ENCODE measurements at places on chromosomes 6 and 20.

GRCh38 chr20:45911486-45912343, at the start of gene PLTP:
TSS of gene PLTP (minus strand) at chr20:45912155. CDS start at chr20:45911452, 703 bp downstream.
- H3K4me1 ChIP-seq = peaks cover 20% of the 10 kb centered on the region
- peak within 1 kb of the TSS; percentile 50 for H3K4me3 ChIP-seq
- H3K27me3 ChIP-seq = peaks cover 13% of the 10 kb centered on the region
- DNase-seq = peak; percentile 77
- H3K27ac ChIP-seq = peak within 1 kb of the TSS; percentile 72

DNA sequence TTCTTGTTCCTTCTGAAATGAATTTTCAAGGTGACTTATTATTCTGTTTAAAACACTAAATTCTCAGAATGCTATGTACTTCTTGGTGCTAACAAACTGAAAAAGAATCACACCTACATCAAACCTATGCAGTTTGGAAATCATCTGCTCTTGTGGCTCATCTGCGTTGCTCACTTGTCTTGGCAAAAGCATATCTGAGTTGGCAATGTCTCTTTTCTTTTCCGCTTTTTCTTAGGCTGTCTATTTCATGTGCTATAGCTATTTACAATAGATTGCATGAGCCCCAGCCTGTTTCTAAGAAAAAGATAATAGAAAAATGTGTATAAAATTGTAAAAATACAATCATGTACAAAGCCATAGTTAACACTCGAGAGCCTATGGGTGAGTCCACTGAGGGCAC, 348.9 kb upstream of the AGPAT4 start:
- no peak overlapping the region for H3K27ac ChIP-seq
- H3K4me3 ChIP-seq = no peak overlapping the region
- no peak for DNase-seq
- no peaks in the 10 kb centered on the region for H3K27me3 ChIP-seq
- H3K36me3 ChIP-seq = no peaks in the 10 kb centered on the region
- no peaks in the 10 kb centered on the region for H3K4me1 ChIP-seq

GRCh38 chr6:151434369-151434768, 17.6 kb downstream of the RMND1 start:
- no peak overlapping the region for H3K27ac ChIP-seq
- DNase-seq = peak; percentile 7
- no peaks in the 10 kb centered on the region for H3K4me1 ChIP-seq
- H3K27me3 ChIP-seq = no peaks in the 10 kb centered on the region
- H3K36me3 ChIP-seq = peaks cover 33% of the 10 kb centered on the region

- H3K27ac ChIP-seq = no peak overlapping the region
- no peak overlapping the region for H3K4me3 ChIP-seq
- no peaks in the 10 kb centered on the region for H3K36me3 ChIP-seq
- H3K4me1 ChIP-seq = peaks cover 22% of the 10 kb centered on the region
- no peaks in the 10 kb centered on the region for H3K27me3 ChIP-seq
- no peak for DNase-seq
These were observed 81.2 kb downstream of the PLCB1 start for GRCh38 chr20:8213270-8213669.

- peak within 1 kb of the TSS; percentile 84 for H3K27ac ChIP-seq
- peak; percentile 89 for DNase-seq
- no peaks in the 10 kb centered on the region for H3K4me1 ChIP-seq
- H3K4me3 ChIP-seq = peak within 1 kb of the TSS; percentile 53
These were observed at the start of gene KIAA0408 for GRCh38 chr6:127459231-127459641. TSS of gene KIAA0408 (minus strand) at chr6:127459389. CDS start at chr6:127453981, 5,408 bp downstream.

GRCh38 chr20:35264755-35265154, 13.2 kb downstream of the MMP24OS start:
- H3K4me3 ChIP-seq = no peak overlapping the region
- H3K4me1 ChIP-seq = peaks cover 26% of the 10 kb centered on the region
- H3K36me3 ChIP-seq = peaks cover 49% of the 10 kb centered on the region
- no peak overlapping the region for H3K27ac ChIP-seq
- H3K27me3 ChIP-seq = no peaks in the 10 kb centered on the region

GRCh38 chr20:6058684-6059295, 4.9 kb upstream of the LRRN4 start:
- no peaks in the 10 kb centered on the region for H3K36me3 ChIP-seq
- peaks cover 30% of the 10 kb centered on the region for H3K27me3 ChIP-seq
- no peak overlapping the region for H3K27ac ChIP-seq
- H3K4me3 ChIP-seq = no peak overlapping the region

DNA sequence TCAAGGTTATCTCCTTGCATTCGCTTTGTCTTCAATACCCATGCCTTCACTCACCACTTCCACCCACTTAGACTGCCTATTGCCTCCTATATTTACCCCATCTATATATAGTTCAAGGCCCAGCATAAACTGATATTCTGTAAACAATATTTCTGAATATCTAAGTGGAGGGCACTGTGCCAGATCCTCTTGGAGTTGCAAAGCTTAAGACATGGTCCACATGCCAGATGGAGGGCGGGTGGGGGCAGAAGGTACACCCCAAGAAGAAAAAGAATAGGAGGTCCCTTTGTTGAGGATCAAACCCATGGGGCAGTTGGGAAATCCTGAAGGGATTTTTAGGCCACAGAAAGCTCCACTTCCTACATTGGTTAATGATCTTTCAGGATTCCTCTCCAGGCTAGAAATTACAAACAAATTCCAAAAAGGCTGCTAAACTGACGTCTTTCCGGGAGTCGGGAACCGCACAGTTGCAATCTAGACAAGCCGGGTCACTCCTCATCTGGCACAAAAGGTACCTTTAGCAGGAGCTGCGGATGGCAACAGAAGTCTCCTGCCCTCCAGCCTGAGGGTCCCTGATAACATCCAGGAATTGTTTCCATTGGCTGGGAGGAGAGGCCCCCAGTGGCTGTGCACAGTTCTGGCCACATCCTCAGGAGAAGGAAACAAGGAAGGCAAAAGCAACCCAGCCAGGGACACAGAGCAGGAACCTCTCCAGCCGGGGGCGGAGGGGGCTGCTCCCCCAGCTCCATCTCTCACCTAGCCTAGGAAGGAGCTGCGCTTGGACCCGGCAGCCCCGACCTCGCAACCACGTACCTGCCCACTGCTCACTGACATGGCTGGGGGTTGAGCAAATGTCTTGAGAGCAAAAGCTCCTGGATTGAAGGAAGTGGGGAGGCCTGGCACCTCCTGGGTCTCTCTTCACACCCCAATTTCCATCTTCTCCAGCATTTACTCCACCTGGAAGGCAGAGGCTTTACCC, 5.9 kb upstream of the LPIN3 start:
- no peaks in the 10 kb centered on the region for H3K36me3 ChIP-seq
- no peak for DNase-seq
- no peak overlapping the region for H3K4me3 ChIP-seq
- peaks cover 6% of the 10 kb centered on the region for H3K4me1 ChIP-seq
- H3K27me3 ChIP-seq = no peaks in the 10 kb centered on the region

GRCh38 chr6:38364127-38364526, 275.6 kb downstream of the BTBD9 start:
- H3K4me3 ChIP-seq = no peak overlapping the region
- DNase-seq = no peak
- H3K36me3 ChIP-seq = no peaks in the 10 kb centered on the region
- H3K27me3 ChIP-seq = no peaks in the 10 kb centered on the region
- no peaks in the 10 kb centered on the region for H3K4me1 ChIP-seq

GRCh38 chr6:11055127-11055627, 11.1 kb upstream of the ELOVL2 start:
- no peak overlapping the region for H3K27ac ChIP-seq
- H3K4me3 ChIP-seq = no peak overlapping the region
- DNase-seq = no peak
- no peaks in the 10 kb centered on the region for H3K27me3 ChIP-seq
- no peaks in the 10 kb centered on the region for H3K36me3 ChIP-seq

DNA sequence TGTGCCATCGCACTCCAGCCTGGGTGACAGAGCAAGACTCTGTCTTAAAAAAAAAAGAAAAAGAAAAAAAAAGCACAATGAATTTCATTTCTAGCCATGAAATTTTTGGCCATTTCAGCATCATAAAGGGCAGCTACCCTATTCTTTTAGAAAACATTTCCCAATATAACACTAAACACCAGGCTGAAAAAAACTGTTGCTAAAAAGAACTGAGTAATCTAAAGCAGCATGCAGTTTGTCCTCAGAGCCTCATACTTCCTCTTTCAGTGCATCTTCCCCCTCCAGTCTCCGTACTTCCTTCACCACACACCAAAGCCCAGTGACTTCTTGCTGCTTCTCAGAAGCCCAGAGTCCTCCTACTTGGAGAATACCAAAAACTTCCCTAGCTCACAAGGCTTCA, 5.6 kb upstream of the IFNGR1 start:
- no peak overlapping the region for H3K27ac ChIP-seq
- no peak overlapping the region for H3K4me3 ChIP-seq
- H3K27me3 ChIP-seq = no peaks in the 10 kb centered on the region
- H3K36me3 ChIP-seq = no peaks in the 10 kb centered on the region
- peaks cover 10% of the 10 kb centered on the region for H3K4me1 ChIP-seq
- no peak for DNase-seq

- no peak overlapping the region for H3K4me3 ChIP-seq
- no peaks in the 10 kb centered on the region for H3K27me3 ChIP-seq
- H3K27ac ChIP-seq = no peak overlapping the region
- no peak for DNase-seq
- no peaks in the 10 kb centered on the region for H3K4me1 ChIP-seq
These were observed 105.2 kb upstream of the MAP7 start for GRCh38 chr6:136655239-136656014.

DNA sequence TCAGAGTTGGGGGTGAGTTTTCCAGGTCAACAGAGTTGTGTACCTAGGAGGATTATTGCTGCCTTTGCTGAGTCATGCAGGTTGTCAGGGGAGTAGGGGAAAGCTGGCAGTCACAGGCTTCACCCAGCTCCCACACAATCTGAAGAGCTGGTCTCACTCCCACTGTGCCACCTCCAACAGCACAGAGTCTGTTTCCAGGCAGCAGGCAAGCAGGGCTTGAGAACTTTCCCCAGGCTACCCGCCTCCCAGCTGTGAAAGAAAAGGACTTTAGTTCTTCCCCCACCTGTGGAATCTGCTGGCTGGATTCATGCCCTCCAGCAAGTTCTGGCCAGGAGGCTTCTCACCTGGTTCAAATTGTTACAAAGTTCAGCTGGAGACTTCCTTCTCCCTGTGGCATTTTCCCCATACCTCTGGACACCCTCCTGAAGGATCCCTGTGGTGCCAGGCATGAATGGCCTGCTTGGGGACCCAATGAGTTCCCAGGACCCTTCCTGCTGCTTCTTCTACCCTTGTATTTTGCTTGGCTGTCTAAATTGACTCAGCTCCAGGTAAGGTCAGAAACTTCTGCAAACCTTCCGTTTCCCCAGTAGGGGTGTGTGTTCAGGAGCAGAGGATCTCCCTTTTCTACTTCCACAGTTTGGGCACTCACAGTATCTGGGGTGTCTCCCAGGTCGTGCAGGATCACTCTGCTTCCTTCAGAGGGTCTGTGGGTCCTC, 378.1 kb upstream of the MAN1A1 start:
- no peak overlapping the region for H3K4me3 ChIP-seq
- no peaks in the 10 kb centered on the region for H3K36me3 ChIP-seq
- H3K4me1 ChIP-seq = no peaks in the 10 kb centered on the region
- no peak overlapping the region for H3K27ac ChIP-seq
- H3K27me3 ChIP-seq = no peaks in the 10 kb centered on the region

- no peak overlapping the region for H3K4me3 ChIP-seq
- no peak for DNase-seq
- H3K4me1 ChIP-seq = no peaks in the 10 kb centered on the region
- peaks cover 6% of the 10 kb centered on the region for H3K27me3 ChIP-seq
These were observed 325.4 kb downstream of the QKI start for GRCh38 chr6:163739966-163740365.

GRCh38 chr6:21284166-21284565, 309.4 kb upstream of the SOX4 start:
- no peaks in the 10 kb centered on the region for H3K27me3 ChIP-seq
- no peak overlapping the region for H3K4me3 ChIP-seq
- no peaks in the 10 kb centered on the region for H3K4me1 ChIP-seq
- DNase-seq = no peak
- H3K27ac ChIP-seq = no peak overlapping the region

DNA sequence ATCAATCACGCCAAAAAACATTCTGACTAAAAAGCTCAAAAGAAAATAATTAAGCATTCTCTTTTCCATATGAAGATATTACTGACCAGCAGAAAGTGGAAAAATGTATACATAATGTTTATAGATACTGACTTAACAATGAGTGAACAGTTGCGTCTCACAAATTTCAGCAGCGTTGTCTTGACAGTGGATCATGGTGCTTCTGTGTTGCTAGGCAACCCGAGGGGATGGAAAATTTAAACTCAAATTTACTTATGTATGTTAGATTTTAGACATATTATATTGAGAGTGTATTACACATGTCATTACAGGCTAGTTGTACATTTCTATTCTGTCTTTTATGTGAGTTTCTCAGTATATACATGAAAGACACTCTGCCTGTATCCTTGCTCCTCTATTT, 110.2 kb downstream of the LAMA2 start:
- DNase-seq = no peak
- no peak overlapping the region for H3K4me3 ChIP-seq
- no peaks in the 10 kb centered on the region for H3K4me1 ChIP-seq
- H3K27me3 ChIP-seq = no peaks in the 10 kb centered on the region
- no peaks in the 10 kb centered on the region for H3K36me3 ChIP-seq

DNA sequence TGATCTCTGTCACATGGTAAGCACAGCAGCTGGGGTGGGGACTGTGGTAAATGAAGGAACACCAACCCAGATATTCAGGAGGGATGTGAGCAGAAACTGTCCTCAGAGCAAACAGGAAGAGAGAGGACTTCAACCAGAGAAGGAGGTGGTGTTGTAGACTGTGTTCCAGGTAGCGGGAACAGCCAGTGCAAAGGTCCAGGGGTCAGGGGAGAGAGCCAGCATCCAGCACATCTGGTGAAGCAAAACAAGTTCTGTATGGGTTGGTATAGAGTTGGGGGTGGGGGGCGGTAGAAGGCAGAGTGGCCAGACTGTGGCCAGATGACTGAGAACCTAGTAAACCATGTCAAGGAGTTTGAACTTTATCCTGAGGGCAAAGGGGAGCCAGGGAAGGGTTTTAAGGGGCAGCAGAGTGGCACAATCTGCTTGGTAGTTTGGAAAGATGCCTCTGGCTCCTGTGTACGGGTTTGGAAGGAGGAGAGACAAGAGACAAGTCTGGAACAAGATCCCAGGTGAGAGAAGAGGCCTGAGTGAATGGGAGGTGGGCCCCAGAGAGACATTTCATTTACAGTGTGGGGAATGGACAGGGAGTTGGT, 27.8 kb upstream of the TTPAL start:
- no peaks in the 10 kb centered on the region for H3K4me1 ChIP-seq
- no peaks in the 10 kb centered on the region for H3K36me3 ChIP-seq
- no peak overlapping the region for H3K27ac ChIP-seq
- H3K27me3 ChIP-seq = no peaks in the 10 kb centered on the region

Measured in tibial artery (tissue), 4 donors.